T-cell (primary cell): ENCODE measurements at places on chromosomes 3 and 15.

- DNase-seq = no peak
Measured at GRCh38 chr3:44396200-44397171, 57.9 kb downstream of the TCAIM start.

DNA sequence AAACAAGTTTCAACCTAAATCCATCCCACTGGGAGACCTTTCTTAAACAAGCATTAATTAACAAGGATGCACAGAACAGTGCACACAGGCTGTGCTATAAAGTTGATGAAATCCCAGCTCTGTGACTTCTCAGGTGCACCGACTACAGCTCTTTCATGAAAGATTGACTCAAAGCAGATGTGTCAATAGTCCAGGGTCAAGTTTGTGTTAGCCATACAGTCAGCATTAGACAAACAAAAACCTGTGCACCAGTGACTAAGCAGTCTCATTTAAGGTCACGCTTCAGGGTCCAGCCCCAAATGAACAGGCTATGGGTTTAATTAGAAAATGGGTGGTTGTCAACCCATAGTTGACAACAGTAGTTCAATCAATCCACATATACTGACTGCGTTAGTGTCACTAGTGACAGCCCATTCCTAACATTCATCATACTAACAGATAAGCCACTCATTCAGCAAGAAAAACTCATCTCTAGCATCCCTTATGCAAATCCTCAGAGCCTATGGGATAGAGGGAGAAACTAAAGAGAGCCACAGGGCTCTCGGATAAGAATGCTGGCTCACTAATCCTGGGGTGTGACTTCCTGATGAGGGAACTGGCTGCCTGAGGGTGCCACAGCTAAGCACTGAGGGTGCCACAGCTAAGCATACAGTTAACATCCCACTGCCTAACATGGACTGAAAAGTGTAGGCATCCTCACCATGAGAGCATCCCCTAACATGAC, 84.1 kb downstream of the WNT5A start:
- DNase-seq = no peak

GRCh38 chr3:34207002-34207401, 408.6 kb downstream of the PDCD6IP start:
- DNase-seq = no peak

- DNase-seq = no peak
Measured at GRCh38 chr15:88132499-88132898, 124.0 kb downstream of the NTRK3 start.

DNA sequence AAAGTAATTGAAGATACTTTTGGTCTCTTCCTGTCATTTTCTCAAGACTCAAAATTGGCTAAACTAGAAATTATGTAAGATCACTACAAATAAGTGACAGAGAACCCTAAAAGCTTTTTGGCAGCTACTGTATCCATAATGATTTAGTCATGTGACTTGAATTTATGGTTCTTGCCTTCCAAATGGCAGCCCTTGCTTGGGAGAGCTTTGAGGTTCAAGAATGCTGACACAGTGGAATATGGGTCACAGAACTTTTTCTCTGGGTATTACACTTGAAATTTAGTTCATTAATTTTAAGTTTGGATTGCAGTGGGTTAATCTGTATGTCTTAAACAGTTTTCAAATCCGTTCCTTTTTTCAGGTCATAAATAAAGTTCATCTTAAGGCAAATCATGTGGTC, 14.0 kb downstream of the LMLN start:
- no peak for DNase-seq
